ENCODE measurements at places on chromosomes 12 and 14.
A peak's percentile ranks its signal among the peaks of the same experiment; 100 is the strongest.

DNA sequence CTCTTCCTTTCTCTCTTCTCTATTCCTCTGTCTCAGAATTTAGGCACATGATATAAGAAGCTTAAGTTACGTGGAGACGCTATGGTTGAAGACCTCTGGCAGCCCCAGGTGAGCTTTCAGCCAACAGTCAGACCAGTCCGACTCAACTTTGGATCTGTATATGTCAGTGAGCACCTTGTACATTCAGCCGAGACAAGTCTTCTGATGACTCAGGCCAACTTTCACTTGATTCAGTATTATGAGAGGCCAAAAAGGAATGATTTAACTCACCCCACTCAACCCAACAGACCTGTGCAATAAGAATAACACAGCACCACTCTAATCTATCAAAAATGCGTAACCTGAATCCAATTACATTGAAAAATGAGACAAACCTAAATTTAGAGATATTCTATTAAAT is 47.5 kb upstream of the FOXG1 start:
- no peak for DNase-seq

DNA sequence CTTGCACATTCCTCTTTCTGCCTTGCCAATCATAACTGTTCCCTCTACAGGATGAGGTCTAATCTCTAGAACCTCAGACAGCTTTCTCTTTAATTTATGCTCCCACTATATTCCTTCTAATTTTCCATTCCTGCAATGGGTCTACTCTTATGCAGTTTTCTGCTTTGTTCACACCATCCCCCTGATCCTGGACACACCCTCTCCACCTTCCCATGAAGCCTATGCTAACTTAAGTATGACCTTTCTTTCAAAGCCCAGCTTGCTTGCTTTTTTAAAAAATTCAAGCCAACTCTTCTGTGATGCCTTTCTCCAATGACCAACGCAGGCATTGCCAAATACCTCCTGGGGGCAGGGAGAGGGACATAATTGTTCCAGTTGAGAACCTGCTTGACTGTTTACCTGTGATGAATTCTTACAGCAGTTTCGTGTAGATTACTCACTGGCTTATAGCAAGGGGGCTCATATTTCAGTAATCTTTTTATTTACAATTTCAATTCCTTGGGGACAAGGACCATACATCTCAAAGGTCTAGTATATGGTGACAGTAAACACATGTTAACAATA is 7.8 kb downstream of the SLC38A1 start:
- no peak for DNase-seq

GRCh38 chr14:38197001-38197783 is 10.5 kb upstream of the SSTR1 start:
- DNase-seq, result no peak

GRCh38 chr12:26631846-26632245 is 201.1 kb downstream of the ITPR2 start:
- no peak for DNase-seq

- no peak for DNase-seq
Observed at GRCh38 chr14:105139212-105139825, 29.3 kb downstream of the JAG2 start.

- DNase-seq, result no peak
Observed at GRCh38 chr12:2854669-2855453, 2.0 kb downstream of the TEX52 start.

- no peak for DNase-seq
Observed at GRCh38 chr12:47067176-47067575, 12.2 kb upstream of the PCED1B start.

DNA sequence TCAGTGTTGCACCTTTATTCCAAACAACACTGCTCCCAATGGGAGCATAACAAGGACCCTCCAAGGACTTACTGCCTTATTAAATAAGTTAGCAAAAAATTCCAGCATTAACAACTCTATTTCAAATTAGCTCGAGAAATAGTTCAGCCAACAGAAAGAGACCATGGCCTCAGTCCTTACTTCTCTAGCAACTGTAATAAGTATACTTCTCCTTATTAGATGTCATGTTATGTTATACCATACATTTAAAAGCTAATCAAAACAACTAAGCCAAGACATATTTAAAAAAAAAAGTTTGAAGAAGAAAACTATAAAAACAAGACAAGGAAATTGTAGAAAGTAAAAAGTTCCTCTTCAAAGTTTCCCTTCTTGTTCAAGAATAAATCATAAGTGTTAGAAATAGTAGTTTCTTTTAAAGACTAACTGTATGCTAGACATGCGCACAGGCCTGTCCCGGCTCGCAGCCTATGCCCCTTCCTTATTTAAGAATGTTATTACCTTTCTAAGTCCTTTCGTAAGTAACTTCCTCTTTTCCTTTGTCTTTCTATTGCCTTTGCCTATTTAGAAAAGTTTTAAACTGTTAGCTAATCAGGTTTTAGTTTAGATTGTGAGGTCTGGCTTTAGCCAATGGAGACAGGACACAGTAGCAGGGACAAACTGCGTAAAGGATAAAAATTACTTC is 68.6 kb downstream of the RESF1 start:
- DNase-seq, result peak; percentile 76

DNA sequence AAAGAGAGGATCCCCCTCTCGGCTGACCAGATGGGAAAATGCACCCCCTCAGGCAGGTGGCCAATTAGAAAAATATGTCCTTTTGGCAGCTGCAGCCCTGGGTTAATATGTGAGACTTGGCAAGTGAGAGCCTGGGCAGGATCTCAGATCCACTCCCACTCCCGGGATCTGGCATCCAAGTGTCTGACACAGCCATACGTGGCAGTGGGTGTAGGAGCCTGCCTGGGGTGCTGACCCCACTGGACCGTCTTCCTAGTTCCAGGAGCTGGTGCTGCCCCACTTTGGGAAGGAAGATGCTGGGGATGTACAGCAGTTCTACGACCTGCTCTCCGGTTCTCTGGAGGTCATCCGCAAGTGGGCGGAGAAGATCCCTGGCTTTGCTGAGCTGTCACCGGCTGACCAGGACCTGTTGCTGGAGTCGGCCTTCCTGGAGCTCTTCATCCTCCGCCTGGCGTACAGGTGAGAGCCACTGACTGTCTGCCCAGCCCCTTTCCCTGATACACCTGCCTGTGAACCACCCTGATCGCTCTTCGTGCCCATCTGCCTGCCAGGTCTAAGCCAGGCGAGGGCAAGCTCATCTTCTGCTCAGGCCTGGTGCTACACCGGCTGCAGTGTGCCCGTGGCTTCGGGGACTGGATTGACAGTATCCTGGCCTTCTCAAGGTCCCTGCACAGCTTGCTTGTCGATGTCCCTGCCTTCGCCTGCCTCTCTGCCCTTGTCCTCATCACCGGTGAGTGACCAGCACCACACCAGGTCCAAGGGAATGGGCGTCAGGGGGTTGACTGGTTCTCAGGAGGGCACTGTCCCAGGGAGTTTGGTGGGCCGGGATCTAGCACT is 5.8 kb downstream of the NR4A1 start:
- DNase-seq, result no peak

DNA sequence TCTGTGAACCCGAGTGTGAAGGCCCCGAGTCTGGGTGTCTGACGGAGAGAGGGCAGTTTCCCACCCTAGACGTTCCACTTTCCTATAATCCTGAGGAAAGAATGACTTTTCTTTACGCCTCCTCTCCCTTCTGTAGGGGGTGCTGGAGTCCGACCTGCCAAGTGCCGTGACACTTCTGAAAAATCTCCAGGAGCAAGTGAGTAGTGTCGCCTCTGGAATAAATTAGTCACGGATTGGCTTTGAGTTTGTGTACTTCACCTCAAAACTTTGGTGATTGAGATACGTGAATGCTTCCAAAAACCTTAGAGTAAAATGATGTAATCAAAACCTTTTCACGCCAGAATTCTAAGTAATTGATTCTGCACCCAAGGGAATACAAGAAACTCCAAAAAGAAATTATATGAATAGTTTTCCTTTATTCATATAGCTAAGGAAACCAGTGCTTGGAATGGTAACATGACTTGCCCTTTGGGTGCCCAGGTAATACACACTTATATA is 452 bp downstream of the NGDN start:
- DNase-seq, result peak; percentile 13

DNA sequence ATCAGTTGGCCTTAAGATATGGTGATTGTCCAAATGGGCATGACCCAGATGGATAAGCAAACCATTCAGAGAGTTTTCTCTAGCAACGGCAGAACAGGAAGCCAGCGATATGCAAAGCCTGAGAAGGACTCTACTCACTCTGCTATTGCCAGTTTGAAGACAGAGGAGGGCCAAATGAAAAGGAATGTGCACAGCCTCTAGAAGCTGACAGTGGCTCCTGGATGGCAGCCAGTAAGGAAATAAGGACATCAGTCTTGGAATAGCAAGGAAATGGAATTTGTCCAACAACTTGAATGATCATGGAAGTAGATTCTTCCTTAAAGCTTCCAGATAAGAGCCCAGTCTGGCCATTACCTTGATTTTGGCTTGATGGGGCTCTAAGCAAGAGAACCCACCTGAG is 60.0 kb downstream of the TMTC2 start:
- no peak for DNase-seq

GRCh38 chr12:62686938-62687337 is 220.3 kb downstream of the MON2 start:
- DNase-seq, result no peak

- no peak for DNase-seq
Observed at GRCh38 chr12:49632986-49633702, 9.8 kb downstream of the PRPF40B start.
